CD4-positive, CD25-positive, alpha-beta regulatory T cell (primary cell): ENCODE measurements at places on chromosomes 4 and X. TPM values are rescaled to one million over a fixed set of nuclear protein-coding genes. Genes with fewer than 3 reads are reported as not detected.

DNA sequence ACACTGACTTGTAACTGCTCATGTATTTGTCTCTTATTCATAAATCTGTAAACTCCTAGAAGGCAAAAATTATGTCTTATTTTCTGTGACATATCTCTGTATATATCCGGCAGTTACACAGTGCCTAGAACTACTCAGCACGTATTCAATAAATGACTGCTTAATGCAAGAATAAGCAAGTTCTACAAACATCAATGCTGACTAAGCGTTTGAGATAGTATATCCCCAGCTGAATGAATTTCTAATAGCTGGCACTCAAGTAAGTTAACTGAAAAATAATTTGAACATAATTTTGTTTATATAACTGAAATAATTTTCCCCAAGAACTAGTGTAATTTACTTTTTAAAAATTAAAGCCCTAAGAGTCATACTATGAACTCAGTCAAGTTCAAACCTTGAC, 113.7 kb downstream of the ARAP2 start:
- no peak for DNase-seq

DNA sequence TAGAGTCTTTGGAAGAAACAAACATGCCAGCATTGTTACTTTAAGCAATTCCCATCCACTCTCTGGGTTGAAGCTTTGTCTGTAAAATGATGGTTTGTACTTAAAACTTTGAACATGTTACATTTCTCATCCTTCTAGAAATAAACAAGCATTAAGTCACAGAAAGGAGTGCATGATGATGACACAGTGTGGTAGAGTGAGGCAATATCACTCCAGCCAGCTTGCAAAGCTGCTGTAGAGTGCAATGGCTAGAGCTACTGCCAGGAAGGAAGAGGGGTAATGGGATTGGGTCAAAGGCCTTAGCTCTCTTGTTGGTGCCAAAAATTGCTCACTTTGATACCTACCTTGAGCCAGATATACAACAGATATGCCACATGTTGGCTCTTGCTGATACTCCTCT, 12.3 kb upstream of the ENOX2 start:
- no peak for DNase-seq

DNA sequence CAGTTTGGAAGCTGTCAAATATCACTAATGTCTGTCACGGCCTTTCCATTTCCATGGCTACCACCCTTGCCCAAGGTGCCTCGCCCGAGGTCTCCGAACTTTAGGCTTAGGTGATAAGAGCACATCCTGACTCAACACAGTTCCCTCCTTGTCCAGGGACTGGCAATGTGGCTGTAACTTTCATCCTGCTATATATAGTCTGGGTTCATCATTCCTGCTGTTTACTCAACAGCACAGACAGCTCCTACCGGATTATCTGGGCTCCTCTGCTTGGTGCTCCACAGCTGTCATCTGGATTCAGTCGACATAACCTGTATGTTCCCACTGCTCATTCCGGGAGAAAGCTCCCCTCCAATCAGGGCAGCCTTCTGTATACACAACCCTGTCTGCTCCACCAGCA, 51.2 kb downstream of the GATB start:
- DNase-seq, result no peak

NIPAL1 gene
- 0.52 TPM for total RNA-seq

GAB3 gene
- 6.0 TPM for total RNA-seq
